ENCODE measurements at places on chromosomes 5 and 9. TPM values are rescaled to one million over a fixed set of nuclear protein-coding genes. Genes with fewer than 3 reads are reported as not detected.

- no peak for DNase-seq
Observed at GRCh38 chr9:126587187-126588185, 26.2 kb upstream of the LMX1B start.

GRCh38 chr5:135566422-135567400, 12.1 kb downstream of the CXCL14 start:
- DNase-seq, result no peak

DNA sequence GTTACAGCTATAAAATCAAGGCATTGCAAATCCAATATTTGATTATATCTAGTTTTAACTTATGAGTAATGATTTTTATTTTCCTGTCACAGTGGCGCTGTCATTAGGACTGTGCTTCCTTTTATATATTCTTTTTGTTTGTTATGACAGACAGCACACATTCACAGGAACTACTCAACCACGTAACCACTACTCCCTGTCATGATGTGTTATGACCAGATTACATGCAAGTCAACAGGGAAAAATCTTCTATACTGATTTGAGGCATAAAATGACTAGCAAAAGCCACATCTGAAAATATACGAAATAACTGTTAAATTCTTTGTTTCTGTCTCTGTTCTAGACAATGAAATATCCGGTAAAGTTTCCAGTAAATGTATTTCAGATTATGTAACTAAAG, 25.4 kb downstream of the SREK1 start:
- DNase-seq, result no peak

- DNase-seq, result no peak
Observed at GRCh38 chr9:37066139-37066725, 32.2 kb upstream of the PAX5 start.

GRCh38 chr5:148209151-148209770, 6.4 kb downstream of the SPINK6 start:
- no peak for DNase-seq

GRCh38 chr5:78755822-78756429, 107.4 kb upstream of the LHFPL2 start:
- no peak for DNase-seq

The ENG gene
- polyA plus RNA-seq, result 23.3 TPM

The SV2C gene
- not detected for polyA plus RNA-seq

DNA sequence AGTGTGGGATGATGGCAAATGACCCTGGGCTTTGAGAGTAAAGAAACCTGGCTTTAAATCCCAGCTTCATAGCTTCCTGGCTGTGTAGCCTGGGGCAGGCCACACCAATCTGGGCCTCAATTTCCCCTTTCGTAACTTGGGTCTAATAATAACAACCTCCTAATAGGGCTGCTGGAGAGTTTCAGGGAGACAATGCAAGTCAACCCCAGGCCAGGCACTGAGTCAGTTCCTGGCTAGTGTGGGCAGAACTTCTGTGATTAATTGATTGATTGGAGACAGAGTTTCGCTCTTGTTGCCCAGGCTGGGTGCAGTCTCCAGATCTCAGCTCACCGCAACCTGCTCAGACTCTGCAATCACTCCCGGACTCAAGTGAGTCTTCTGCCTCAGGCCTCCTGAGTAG, 3.3 kb upstream of the SH2D3C start:
- DNase-seq, result no peak

DNA sequence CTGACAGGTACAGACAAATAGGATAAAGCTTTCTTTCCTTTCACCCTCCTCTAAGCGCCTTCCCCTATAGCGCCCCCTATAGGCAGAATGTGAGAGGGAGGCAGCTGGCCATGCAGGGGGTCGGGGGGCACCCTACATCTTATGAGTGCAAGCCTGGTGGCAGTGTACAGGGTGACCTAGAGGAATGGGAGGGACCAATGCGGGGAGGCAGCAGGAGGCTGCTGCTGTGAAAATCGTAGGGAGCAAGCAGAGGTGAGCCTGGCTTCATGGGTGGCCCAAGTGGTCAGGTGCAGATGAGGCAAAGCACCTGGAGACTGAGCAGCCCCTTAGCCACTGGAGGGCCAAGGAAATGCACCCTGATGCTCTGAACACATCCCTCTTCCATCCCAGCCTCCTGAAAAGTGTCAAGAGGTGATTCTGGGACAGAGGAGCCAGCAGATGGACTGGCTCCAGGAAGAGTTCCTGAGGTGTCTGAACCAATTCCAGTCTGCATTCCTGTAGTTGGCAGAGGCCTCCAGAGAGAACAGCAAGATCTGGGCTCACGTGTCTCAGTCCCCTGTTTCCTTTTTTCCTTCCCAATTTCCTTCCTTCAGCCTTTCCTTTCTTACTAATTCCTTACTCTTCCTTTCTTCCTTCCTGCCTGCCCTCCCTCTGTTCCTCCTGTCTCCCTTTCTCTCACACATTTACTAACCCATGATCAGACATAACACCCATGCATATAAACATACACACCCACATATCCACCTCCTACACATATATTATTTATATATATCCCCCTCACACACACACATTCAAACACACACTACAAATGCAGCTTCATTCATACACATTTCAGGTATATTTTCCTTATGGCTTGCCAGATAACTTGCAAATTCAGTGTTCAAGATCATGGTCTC, 32.8 kb upstream of the GALNT10 start:
- DNase-seq, result no peak

DNA sequence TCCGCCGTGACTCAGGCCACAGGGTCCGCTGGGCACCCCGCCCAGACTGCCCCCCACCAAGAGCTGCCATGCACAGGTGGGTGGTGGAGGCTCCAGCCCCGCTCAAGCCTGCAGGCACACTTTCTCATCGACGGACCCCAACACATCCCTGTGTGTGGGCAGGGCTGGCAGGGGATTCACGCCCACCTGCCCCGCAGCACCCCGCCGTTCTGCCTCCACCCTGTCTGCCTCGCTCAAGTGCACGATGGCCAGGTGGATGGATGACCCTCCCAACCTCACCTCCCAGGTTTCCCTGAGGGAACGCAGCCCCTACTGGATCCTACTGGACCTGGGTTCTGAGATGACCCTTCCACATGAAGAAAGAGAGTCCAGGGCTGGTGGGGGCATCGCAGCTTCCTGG, 26.1 kb upstream of the FCN1 start:
- no peak for DNase-seq

DNA sequence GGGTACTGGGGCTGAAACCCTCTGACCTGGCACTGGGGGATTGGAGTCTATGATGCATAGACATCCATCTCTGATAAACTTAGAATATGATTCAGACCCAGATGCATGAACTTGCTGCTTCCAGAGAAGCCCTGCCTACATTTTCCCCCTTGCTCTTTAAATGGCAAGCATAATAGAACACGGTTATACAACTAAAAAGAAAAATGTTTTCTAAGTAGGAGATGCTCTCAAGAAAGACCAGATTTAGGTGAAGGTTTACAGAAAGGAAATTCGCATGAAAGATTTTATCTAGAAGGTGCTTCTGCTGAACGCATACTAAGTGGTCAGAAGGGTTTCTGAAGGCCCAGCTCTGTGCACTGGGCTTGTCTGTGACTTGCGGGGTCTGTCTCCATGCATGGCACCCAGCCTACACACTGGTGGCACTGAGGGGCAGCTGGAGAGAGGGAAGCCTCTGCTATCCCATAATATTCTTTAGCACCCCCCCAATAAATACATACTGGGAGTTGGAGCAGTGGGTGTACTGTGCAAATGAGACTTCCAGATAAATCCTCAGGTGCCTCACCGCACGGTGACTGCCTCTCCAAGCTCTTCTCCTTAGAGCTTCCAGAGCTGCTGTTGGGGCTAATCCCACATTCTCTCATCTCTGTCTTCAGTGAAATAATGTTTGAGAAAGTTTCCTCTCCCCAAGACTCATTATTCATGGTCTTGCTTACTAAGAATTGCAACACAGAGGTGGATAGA, 114.6 kb downstream of the FSTL4 start:
- no peak for DNase-seq

The REEP2 gene
- 12.0 TPM for polyA plus RNA-seq

DNA sequence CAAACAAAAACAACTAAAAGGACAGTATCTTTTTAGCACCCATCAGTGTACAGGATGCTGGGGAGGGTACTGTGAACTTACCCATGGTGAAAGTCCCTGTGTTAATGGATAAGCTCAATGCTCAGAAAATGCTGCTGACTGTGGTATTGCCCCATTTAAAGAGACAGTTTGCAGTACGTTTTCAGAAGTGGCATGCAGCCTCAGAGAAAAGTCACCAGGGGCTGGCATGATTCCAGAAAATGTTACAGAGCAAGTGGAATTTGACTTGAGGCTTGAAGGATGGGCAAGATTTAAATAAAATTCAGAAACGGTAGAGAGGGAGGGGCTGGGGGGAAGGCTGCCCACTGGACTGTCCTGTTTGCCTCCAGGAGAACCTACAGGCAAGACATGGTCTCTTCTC, 7.2 kb downstream of the S1PR3 start:
- no peak for DNase-seq

GRCh38 chr5:150665044-150665443, 4.0 kb downstream of the MYOZ3 start:
- no peak for DNase-seq

The SEMA4D gene
- 0.50 TPM for polyA plus RNA-seq

- DNase-seq, result no peak
Observed at GRCh38 chr5:15620501-15620900, 120.5 kb downstream of the FBXL7 start.

The UBE2QL1 gene
- not detected for polyA plus RNA-seq

- no peak for DNase-seq
Observed at GRCh38 chr5:139760066-139761056, 35.2 kb upstream of the PSD2 start.

The IGIP gene
- 3.8 TPM for polyA plus RNA-seq

DNA sequence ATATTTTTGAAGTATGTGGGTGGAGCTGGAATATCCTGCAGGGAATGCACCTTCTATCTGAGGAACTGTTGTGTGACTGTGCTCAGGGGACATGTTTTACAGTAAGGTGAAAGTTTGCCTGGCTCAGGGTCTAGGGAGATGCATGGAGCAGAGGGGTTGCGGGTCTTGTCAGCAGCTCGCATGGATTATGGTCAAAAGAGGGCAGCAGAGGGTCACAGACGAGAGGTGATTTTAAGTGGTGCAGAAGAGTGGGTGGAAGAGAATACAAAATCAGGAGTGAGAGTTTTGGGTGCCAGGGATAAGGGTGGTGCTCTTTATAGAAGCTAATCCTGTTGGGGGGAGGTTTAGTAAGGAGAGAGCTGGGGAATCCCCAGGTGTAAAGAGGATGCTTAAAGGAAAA, 53.5 kb upstream of the GRIN3A start:
- no peak for DNase-seq

DNA sequence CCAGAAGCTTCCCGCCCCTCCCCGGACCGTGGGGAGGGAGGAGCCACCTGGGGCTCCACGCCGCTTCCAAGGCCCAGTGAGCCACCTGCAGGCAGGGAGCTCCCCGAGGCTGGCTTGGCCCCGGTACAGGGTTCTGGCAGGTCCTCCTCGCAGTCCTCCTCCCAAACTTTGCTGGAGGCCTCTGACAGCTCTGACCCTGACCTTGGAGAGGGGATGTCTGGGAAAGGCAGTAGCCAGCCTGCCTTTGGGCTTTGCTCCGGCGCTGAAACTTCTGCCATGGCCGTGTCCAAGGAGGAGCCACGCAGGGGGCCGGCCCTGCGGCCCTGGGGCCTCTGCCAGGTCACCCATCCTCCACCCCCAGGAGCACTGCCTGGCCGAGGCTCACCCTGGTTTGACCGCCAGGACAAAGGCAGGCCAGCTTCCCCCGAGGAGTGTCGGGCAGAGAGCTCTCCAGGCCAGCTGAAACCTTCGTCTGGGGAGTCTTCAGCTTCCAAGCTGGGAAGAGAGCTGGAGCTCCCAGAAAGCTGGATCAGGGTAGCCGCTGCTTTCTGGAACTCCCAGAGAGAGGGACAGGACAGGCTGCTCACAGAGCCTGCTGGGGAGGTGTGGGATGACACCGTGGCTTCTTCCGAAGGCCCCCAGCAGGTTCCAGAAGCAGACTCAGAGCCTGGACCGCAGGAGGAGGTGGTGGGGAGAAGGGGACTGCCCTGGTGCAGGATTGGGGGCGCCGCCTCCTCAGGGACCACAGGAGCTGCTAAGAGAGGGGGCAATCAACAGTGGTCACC, 9.0 kb upstream of the QSOX2 start:
- DNase-seq, result no peak

The SPINK4 gene
- polyA plus RNA-seq, result not detected

The TERT gene
- polyA plus RNA-seq, result not detected

The GFI1B gene
- not detected for polyA plus RNA-seq

DNA sequence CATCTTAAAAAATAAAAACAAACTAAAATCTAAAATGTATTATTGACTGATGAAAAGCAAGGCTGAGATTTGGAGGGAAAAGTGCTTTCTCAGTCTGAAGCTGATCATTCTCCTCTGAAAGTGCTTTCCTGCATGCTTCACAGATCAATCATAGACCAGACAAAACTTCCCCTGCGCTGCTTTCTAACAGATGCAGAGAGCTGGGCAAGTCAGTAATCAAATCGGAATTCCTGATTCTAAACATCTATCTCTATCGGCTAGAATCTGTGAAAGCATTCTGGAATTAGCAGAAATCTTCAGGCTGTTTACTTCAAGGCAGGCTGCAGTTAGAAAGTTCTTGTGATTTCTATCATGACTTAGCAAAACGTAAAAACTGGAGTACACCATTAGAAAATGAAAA, 15.6 kb upstream of the FAM81B start:
- DNase-seq, result no peak

All from BJ (cell line).